GM23248 (cell line): ENCODE measurements at places on chromosomes 6 and 20.
A peak's percentile ranks its signal among the peaks of the same experiment; 100 is the strongest.

GRCh38 chr6:139490482-139490881 lies 116.0 kb upstream of the CITED2 start:
- DNase-seq, result no peak

DNA sequence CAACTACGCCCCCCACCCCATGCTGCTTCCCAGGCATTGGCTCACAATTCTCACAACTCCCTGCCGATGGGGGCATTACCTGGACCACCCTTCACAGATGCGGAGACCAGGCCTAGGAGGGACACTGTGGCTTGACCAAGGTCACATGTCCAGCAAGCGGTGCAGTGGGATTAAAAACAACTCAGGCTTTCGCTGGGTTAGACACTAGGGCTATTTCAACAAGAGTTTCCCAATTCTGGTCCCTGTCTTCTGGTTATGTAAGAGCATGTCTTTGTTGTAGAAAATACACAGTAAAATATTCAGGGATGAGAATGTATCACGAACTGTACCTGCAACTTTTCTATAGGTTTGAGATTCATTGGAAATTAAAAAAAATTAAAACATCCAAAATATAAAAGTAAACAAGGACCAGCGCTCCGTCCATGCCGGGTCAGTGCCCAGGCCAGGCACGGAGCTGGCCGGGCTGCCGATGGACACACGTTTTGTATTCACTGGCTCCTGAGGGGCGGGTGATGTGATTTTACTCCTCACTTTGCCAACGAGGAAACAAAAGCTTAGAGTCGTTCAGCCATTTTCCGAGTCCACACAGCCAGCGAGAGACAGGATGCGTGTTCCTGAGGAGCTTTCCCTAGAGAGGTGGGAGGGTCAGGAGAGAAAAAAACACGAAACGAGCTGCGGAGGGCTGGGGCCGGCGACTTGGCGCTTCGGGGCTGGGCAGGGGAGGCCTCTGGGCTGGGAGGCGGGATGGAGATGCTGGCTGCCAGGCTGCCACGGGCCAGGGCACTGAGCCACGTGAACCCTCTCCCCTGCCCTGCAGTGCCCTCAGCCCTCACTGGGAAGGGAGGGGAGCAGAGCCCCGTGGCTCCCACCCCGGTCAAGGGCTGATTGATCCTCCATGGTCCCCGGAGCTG lies 17.1 kb upstream of the VSTM2L start:
- DNase-seq, result no peak

DNA sequence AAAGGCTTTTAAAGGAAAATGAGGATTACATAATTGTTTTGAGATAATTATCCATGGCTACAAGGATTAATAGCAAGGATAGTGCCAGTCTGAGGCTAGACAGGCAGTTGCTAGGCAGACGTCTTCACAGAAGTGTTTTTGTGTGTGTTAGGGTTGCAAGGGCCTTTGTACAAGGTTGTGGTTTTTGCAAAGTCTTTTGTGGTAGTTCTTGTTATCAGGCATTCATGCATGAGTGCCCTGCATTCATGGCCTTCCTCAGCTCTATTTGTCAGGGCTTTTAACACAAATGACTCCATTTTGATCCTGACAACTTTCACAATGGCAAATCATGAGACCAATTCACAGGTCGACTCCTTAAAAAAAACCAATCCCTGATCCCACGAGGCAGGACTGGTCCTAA lies 68.1 kb upstream of the TXNDC5 start:
- DNase-seq, result no peak

- peak; percentile 12 for DNase-seq
Observed at GRCh38 chr6:101146389-101146788, 247.1 kb upstream of the GRIK2 start.

DNA sequence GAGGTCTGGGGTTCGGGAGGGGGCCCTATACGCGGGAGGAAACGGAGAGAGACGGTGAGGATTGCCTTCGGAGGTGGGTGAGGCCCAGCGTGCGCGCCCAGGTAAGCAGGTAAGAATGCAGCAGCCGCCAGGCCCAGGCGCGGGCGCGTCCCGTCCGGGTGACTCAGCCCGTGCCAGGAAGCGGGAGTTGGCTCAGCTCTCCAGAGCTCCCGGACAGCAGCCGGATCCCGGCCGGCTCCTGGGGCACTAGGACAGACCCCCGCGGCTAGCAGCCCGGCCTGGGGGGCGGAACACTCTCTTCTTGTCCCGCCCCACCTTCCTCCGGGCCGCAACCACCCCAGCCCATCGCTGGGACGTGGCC lies 1.5 kb upstream of the MDFI start:
- no peak for DNase-seq

DNA sequence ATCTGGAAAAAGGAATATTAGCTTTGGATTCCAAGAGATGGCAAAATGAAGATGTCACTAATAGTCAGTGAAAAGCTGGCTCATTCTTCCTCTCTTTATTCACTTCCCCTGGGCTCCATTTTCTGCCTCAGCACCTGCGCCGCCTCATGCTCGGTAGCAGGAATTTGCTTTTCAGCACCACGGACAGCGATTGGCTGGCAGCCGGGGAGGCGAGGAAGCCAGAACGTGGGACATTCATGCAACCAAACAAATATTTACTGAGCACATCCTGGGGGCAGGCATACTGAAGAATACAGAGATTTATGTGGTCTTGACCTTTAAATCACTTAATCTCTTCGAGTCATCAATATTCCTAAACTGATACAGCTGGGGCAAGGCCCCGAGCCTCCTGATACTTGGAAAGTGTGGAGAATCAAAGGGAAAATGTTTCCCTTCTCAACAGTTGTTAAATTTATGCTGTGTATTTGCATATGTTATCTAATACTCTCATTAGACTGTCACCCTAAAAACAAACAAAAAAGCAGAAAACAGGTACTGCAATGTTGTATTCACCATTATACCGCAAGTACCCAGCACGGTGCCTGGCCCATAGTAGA lies 12.1 kb upstream of the PDYN start:
- peak; percentile 74 for DNase-seq

DNA sequence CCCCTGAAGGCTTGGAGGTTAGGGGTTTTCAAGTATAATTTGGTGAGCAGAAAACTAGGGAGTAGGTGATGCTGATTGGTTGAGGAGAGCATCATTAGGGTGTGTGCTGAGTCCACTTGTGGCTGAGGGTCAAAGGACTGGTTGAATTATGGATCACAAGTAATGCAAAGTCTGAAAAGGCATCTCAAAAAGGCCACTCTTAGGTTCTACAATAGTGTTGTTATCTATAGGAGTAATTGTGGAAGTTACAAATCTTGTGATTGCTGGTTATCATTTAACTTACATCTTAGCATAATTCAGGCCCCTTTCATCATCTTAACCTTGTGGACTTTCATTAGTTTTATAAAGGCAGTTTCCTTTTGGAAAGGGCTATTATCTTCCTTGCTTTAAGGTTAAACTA lies 60.8 kb downstream of the UBR2 start:
- DNase-seq, result no peak

- DNase-seq, result peak; percentile 33
Observed at GRCh38 chr20:32206760-32207625, 550 bp downstream of the PLAGL2 start.

- no peak for DNase-seq
Observed at GRCh38 chr6:139812939-139813338, 438.5 kb upstream of the CITED2 start.

DNA sequence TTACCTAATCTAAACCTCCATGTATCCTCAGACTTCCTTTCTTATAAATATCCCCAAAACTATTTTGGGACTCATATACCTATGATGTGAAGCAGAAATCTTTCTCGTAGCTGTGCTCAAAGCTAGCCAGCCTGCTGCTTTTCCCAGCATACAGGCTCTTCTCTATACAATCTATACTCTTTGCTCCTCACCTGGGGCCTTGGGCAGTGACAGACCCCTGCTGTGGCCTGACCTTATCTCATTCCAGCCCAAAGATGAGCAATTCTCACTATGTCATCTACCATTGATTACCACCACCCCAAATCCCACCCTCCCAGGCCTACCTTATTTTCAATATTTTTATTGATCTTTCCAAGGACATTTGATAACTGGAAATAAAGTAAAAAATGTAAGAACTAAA lies 83.2 kb upstream of the FBXL4 start:
- no peak for DNase-seq

GRCh38 chr6:168906391-168906790 lies 347.3 kb downstream of the THBS2 start:
- DNase-seq, result no peak

DNA sequence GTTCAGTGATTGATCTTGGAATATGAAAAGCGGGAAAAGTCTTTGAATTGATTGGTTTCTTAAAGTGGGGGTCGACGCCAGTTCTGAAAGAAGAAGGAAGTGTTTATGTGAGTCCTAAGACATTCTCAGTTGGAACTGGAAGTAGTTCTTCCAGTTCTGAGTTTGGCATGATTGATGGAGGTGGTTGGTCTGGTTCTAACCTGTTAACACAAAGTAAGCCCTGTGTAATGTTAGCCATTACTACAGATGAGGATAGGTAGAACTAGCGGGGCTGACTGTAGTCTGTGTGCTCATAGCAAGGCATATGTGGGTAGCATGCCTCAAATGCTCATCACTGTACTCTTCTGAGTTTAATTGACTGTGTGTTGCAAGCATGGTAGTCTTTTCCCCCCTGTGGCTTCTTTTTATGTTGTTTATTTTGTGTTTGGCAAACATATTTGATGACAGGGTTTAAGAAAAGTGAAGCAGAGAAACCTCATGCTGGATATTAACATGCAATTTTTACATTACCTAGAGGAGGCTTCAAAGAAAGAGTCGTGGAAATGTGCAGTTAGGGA lies 24.9 kb downstream of the CITED2 start:
- DNase-seq, result peak; percentile 32

GRCh38 chr20:63896264-63897105 lies 1.6 kb downstream of the DNAJC5 start:
- DNase-seq, result peak; percentile 67

DNA sequence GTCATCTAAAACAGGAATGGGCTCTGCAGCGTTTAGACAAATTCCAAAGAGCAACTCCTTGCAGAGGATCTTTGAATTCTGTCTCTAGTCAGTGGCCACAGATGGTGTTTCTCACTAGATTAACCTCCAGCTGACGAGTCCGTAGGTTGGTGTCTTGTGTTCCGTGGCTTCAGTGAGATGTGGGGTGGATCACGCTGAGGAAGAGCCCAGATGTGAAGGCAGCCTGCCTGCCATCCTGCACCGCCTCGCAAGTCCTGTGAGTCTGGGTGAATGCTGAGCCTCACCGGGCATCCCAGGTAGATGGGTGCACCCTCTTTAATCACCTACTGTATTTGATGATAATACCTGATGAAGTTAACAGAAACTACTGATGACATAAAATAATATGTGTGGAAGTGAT lies 70.4 kb downstream of the THBS2 start:
- no peak for DNase-seq

- DNase-seq, result no peak
Observed at GRCh38 chr6:157538168-157538567, 157.2 kb downstream of the ZDHHC14 start.

- DNase-seq, result no peak
Observed at GRCh38 chr6:151057061-151057460, 182.7 kb upstream of the AKAP12 start.

DNA sequence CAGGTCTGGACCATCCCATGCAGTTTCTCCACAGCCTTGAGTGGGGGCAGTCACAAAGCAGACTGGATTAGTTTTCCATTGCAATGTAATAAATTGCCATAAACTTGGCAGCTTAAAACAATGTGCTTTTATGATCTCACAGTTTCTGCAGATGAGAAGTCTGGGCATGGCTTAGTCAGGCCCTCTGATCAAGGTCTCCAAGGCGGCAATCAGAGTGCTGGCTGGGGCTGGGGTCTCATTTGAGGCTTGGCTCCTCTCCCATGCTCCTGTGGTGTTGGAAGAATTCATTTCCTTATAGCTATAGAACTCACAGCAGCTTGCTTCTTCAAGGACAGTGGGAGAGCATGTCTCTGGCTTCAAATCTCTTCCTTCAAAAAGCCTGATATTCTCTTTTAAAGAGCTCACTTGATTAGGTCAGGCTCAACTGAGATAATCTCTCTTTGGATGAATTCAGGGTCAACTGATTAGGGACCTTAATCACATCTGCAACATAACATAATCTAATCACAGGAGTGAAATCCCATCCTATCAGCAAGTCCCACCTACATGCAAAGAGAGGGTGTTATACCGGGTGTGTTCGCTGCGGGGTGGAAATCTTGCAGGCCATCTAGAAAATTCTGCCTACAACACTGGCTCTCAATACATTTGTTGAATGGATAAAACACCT lies 77.4 kb upstream of the SULF2 start:
- DNase-seq, result no peak

GRCh38 chr6:159984268-159984786 lies 15.4 kb downstream of the IGF2R start:
- peak; percentile 79 for DNase-seq

DNA sequence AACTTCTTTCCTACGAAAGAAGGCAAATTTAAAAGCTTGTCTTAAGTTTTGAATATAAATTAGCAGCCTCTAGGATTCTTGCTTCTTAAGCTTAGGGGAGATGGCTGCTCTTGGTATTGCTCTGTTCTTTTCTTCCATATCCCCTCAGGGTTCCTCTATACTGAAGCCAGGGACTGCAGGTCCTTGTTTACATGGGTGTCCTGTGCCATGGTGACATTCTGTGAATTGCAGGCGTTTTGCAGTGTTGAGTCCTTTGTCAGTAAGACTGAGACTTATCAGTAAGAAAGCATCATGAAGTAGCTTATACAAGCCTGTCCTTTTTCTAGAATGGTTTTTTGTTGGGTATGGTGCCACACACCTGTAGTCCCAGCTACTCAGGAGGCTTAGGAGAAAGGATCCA lies 147.8 kb downstream of the ARID1B start:
- no peak for DNase-seq

- no peak for DNase-seq
Observed at GRCh38 chr20:37072293-37073196, 23.3 kb downstream of the RBL1 start.

DNA sequence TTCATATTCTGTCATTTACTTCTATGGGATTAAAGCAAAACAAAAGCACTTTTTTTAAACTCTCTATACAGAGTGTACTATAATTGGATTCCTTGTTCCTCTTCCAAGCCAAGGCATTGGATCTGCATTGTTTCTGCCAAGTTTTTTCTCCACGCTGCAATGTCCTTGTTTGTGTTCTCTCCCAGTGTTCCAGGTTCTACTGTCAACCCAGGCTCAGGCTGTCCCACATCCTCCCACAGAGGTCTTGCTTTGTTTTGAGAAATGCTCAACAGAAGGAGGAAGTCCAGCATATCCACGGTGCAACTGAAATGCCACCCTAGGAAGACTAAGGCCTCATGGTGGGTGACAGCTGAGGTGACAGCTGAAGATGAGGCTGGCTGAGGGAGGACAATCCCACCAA lies 287.1 kb upstream of the PRDM1 start:
- DNase-seq, result peak; percentile 14

DNA sequence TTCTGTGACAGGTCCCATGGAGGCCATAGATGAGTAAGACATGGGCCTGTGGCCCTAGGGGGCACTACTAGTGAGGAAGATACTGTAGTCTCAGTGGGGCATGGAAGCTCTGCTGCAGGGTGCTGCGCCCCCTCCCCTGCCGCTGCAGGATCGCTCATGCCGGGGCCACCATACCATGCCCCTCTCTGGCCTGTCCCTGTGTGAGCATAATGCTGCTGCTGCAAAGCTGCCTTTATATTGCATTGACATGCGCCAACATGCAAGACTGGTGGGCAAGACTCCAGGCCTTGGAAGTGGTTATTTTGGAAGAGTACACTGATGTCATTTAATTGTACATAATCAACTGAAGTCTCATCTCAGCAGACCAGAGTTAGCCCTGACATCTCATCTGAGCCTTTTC lies 60.0 kb downstream of the TOX2 start:
- no peak for DNase-seq

- DNase-seq, result no peak
Observed at GRCh38 chr20:16806061-16806460, 57.9 kb downstream of the OTOR start.
